Stimulated activated CD8-positive, alpha-beta memory T cell treated with anti-CD3 and anti-CD28 coated beads, Interleukin-15, amount 100 ng/mL, for 1 hour (primary cell): ENCODE measurements at places on chromosomes 12 and 14.
A peak's percentile ranks its signal among the peaks of the same experiment; 100 is the strongest.

DNA sequence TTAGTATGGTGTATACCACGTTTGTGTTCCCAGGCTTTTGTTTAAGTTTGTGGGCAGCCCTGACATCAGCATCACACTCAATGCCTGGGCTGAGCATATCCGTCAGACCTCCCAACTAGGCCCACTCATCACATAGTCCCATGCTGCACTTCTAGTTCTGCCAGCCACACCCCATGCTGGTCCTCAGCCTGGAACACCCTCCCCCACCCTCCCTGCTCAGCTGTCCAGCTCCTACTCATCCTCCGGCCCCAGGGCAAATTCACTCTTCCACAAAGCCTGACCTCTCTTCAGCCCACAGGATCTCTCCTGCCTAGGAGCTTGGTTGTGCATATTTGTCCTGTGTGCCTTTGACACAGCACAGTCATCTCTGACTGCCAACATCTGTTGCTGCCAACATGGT, 3.9 kb upstream of the ENDOU start:
- no peak for DNase-seq

DNA sequence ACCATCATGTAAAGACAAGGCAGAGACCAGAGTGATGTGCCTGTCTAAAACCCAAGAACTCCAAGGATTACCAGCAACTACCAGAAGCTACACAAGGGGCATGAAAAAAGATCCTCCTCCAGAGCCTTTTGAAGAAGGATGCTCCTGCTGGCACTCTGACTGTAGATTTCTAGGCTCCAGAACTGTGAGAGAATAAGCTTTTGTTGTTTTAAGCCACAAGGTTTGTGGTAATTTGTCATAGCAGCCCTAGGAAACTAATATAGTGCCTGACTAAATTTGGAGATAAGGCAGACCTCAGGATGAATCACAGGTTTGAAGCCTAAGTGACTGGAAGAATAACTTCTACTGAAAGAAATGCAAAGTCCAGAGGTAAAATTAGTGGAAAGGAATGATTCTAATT, 132.9 kb downstream of the CEP83 start:
- no peak for DNase-seq

DNA sequence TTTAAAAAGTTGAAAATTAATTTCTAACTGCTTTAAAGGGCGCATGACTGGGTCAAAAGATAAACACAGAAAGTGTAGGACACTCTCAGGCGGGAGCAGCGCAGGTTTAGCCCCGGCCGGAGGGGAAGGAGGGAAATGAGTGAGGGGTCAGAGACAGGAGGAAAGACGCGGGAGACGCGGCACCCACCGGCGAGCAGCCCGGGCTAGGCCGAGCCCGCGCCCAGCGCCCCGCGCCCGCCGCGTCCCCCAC, 591 bp downstream of the GXYLT1 start:
- DNase-seq, result no peak

DNA sequence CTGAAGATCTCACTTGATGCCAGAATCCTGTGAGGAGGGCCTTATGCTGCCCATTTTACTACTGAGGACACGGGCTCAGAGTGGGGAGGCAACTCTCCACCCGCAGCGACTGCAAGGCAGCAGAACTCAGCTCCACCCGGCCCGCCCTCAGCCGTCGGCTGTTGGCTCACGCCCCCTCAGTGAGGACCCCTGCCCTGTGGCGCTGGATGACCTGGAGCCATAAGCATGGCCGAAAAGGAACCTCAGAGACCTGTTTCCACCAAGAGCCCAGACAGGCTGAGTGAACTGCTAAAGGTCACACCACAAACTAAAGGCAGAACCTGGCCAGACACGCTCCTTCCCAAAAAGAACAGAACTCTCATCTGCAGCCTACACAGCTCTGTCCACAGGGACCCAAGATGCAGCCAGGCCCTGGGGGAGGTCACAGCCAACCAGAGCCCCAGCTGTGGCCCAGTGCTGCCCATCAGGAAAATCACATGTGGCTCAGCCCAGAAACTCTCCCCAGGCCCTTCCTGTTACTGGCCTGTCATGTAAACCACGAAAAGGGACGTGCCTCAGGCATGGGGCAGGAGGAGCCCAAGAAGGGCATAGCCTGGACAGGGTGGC, 32.8 kb downstream of the CCNK start:
- DNase-seq, result no peak

GRCh38 chr14:54312166-54312801, 84.5 kb upstream of the CDKN3 start:
- no peak for DNase-seq

DNA sequence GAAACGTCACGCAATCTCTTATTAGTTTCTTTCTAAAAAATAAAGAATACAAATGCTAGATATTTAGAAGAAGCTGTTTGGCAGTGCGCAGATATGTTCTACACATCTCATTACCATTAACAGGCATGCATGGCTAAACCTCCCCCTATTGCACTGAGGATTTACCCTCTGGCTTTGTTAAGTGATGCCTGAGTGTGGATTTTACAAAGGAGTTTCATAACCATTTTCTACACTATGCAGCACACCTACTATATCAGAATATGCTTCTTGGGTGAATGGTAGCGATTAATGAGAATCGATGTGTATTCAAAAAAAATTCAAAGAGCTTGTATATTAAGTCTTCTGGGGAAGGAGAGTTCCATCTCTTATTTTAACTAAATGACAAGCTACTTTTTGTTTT, 1.1 kb upstream of the RMST start:
- DNase-seq, result no peak

- no peak for DNase-seq
Observed at GRCh38 chr12:7497661-7498060, 5.9 kb downstream of the CD163 start.

- DNase-seq, result peak; percentile 4
Observed at GRCh38 chr12:69284131-69284530, 44.8 kb downstream of the CPSF6 start.

- DNase-seq, result no peak
Observed at GRCh38 chr12:96034621-96035282, 635 bp downstream of the LTA4H start.

- DNase-seq, result no peak
Observed at GRCh38 chr12:29625359-29625953, 128.0 kb upstream of the OVCH1 start.

GRCh38 chr12:69055280-69055679, 122.3 kb upstream of the CPM start:
- no peak for DNase-seq

GRCh38 chr14:76922584-76922983, 96.4 kb downstream of the LRRC74A start:
- DNase-seq, result no peak

DNA sequence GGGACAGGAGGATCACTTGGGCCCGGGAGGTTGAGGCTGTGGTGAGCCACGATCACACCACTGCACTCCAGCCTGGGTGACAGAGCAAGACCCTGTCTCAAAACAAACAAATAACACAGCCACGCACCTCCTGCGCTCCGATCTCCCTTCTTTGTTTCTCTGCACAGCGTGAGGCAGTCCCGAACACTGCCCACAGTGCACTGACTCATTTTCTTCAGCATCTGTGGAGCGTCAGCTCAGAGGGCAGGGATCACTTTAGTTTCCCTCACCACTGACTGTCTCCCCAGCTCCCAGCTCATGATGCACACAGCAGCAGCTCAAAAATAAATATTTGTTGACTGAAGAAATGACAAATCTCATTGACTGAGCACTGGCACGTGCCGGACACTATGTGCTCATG, 883 bp upstream of the MYL2 start:
- no peak for DNase-seq

- DNase-seq, result no peak
Observed at GRCh38 chr14:68669111-68669511, 123.8 kb downstream of the ZFP36L1 start.

DNA sequence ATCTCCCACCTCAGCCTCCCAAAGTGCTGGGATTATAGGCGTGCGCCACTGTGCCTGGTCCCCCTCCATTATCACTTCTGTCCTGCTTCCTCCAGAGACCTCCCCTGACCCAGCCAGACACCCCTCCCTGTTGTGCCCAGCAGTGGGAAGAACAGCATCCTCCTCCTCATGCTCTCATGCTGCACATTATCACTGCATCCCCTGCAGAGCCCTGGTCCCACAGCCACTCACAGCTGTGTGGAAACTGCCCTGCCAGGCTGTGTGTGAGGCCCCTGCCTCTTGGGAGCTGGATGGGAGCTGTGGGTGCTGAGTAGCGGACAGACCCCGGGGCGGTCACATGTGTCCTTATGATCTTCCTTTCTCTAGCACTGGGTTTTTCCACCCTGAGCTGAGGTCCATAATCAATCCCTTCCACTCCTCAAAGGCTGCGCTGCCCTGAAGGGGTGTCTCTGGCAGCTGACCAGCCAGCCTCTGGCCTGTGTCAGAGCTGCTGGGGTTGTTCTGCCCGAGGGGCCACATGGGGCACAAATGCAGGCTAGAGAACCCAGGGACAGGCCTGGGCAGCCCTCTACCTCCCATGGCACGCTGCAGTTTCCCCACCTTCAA, 9.2 kb downstream of the HIP1R start:
- no peak for DNase-seq

- no peak for DNase-seq
Observed at GRCh38 chr14:34237677-34238076, 224.4 kb downstream of the SPTSSA start.

- no peak for DNase-seq
Observed at GRCh38 chr14:80764921-80765507, 176.5 kb downstream of the CEP128 start.

- DNase-seq, result no peak
Observed at GRCh38 chr12:111250251-111250881, 118.5 kb downstream of the PHETA1 start.

- no peak for DNase-seq
Observed at GRCh38 chr14:89504602-89505313, 87.7 kb upstream of the FOXN3 start.

- DNase-seq, result no peak
Observed at GRCh38 chr14:65413739-65414045, 1.2 kb downstream of the FUT8 start.

- no peak for DNase-seq
Observed at GRCh38 chr12:84813780-84814663, 98.6 kb downstream of the SLC6A15 start.

DNA sequence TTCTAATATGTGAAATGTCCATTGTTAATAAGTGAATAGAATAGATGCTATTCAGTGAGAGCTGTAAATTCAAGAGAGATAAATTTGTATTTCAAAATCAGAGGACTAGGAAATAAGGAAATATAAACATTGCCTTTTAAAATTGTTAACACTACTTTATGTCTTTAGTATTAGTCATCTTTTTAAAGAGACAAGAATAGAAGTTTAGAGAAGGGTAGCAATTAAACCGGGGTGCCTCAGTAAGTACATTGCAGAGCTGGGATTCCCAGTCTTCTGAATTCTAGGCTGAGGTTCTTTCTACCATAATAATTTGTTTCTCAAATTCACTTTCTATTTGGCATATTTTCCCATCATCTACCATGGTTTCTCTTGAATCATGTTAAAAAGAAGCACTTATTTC, 498.6 kb downstream of the SLC16A7 start:
- DNase-seq, result no peak
